ENCODE measurements at places on chromosomes 5 and 9.
A peak's percentile ranks its signal among the peaks of the same experiment; 100 is the strongest.

DNA sequence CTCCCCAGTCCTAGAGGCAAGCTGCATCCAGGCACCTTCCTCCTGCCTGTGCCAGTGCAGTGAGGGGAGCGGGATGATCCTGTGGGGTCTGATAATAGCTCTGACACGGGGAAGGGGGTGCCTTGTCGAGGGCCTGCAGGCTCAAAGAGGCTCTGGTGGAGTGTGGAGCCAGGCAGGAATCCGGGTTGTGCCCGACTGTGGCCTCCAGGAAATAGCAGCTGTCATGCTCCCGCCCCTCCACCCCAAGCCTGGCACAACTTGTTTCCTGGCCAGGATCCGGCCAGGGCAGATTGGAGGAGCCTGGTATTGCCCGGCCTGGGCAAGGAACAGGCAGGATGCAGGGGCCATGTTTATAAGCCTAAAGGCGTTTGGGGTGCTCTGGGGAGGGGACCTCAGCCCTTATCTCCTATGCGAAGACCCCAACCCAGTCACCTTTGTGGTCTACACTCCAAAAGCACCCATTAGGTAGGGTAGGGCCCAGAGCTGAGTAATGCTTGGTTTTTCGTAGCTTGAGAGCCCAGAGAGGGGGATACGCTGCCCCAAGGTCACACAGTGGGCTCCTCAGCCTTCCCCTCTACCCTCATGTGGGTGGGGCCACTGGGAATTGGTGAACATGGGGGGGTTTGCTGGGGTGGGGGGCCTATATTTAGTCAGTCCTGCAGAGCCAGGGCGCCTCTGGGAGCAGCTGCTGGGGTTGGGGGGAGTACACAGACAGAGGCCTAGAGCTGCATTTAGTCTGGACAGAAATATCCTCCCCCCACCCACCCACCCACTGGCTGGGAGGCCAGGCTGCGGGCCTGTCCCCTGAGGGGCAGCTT is 12.2 kb downstream of the CXXC5 start:
- no peak for DNase-seq

DNA sequence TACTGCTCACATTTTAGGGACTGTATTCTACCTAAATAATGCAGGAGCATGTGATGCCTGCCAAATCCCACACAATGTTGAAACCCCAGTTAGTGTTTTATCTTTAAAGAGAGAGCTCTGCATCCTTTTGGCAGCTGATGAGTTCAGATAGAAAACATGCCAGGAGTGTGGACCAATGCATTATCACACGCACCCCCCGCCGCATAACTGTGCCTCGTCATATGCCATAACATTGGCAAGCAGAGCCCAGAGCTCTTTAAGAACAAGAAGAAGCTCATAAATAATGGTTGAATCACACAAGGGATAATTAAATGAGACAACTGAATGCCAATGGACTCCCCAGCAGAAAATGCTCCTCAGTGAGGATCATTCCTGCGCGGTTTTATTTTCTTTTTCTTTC is 52.8 kb upstream of the RORB start:
- no peak for DNase-seq

- DNase-seq: peak; percentile 64
Observed at GRCh38 chr5:132420706-132421272, 51.3 kb downstream of the SLC22A5 start.

DNA sequence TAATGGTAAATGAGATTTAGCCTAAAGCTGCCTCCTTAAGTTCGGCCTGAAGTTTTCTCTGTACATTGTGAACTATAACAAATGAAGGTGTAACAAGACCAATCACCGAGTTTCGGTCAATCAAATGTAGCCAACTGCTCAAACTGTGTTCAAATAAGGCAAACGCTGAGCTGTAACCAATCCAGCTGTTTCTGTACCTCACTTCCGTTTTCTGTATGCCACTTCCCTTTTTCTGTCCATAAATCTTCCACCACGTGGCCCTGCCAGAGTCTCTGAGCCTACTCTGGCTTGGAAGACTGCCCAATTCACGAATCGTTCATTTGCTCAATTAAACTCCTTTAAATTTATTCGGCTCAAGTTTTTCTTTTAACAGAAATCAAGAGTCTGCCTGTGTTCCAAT is 193.5 kb upstream of the KLF9 start:
- DNase-seq: no peak

DNA sequence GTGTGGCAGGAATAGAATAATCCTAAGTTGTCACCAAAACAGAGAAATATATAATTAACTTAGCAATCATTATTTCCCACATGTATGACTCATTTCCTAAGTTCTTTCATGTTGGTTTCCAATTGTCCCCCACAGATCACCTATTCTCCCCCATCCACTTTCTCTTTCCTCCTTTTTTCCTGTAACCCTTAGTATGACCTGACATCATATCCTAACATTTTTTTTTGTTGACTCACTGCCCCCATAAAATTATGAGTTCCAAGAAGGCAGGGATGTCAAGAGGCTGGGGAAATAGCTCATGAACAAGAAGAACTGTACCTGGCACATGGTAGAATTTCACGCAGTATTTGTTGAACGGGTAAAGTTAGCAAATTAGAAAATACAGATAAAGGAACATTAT is 186.7 kb downstream of the DCP2 start:
- DNase-seq: no peak

GRCh38 chr9:107816561-107817021 is 327.0 kb upstream of the KLF4 start:
- DNase-seq: no peak

- DNase-seq: no peak
Observed at GRCh38 chr5:59328709-59329296, 564.7 kb downstream of the PDE4D start.

DNA sequence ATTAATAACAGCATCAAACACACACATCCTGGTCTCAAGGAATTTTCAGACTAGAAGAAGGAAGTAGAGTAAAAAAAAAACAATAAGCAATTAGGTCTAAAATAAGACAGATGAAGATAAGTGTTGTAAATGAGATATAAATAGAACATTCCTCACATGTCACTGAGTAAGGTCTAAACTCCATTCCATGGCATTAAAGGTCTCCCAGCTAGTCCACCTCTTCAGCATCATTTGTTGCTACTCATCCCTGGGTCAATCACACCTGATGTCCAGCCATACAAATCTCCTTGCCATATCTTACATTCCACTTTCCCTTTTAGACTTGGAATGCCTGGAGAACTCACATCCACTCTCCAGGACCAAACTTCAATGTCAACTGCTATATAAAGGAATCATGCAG is 214.1 kb upstream of the KLF4 start:
- no peak for DNase-seq

DNA sequence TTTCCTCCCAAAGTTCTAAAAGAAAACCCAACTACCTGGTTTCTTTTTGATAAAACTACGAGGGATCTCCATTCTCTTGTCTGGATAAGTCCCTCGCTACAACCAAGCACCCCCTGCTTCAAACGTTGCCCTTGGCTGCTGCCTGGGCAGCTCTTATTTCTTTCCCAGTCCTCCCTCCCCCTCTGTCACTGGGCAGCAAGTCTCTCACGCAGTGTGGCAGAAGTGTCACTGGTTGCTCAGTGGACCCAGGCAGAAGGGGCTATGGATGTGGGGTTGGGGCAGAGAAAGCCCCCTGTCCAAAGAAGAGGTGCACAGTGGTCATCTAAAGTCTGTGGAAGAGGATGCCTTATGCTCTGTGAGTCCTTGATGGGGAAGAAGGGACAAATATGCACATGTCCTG is 7.2 kb upstream of the SMIM32 start:
- no peak for DNase-seq

GRCh38 chr9:122988920-122989621 is 44.4 kb upstream of the GPR21 start:
- peak; percentile 53 for DNase-seq

DNA sequence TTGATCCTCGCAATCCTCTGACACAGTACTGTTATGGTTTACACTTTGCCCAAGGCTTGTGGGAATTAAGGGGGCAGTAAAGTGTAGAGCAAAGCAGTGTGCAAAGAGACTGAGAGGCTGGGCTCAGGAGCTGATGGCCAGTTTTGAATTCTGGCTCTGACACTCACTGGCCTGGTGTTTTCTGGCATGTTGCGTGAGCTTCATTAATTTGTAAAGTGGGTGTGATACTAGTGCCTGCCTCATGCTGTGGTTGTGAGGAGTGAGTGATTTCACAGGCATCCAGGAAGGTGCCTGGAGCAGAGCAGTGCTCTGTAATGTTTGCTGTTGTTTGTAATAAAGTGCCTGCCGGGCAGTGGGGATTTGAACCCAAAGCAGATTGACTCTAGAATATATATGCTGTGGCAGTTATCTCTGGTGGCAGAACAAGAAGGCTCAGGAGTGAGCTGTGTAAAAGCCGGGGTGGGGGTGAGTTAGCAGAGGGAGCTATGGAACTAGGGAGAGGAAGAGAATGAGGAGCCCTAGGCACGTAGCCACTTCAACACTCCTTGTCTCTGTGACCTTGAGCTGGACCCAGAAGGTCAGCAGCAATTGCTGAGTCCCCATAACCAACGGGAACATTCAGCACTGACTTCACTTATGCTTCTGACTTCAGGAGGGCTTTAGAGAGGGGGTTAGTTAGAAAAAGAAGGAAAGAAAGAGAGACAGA is 108.5 kb downstream of the DOCK2 start:
- no peak for DNase-seq

DNA sequence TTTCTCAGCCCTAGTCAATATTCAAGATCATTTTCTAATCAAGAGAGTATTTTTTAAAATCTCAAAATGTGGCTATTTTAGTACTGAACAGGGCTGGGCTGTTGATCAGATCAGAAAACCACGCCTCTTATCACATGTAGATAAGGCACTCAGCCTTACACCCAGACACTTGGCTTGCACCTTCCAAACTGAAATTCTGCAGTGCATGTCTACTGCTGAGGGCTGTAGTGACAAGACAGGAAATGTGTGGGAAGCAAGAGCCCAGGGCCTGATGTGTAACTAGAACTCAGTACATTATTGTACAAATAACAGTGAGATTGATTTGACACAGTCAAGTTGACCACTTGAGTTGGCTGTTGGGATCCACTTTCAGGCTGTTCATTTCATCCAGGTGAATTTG is 48.6 kb downstream of the UBE2QL1 start:
- peak; percentile 52 for DNase-seq

DNA sequence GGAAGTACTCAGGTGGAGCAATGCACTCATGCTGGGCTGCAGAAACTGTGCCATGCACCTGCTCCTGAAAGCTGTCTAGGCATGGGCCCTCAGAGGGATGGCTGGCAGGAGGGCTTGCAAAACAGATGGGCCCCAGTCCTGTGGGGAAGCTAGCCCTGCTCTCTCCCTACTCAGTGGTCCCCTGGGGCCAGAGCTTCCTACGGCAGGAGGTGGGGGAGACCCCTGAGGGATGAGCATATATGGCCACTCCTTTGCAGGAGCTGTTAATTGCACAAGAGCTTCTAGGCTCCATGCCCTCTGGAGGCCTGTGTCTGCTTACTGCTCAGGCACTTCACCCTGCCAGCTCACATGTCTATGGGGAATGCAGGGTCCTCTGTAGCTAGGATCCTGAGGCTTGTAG is 545.3 kb upstream of the PTPRD start:
- DNase-seq: no peak

- no peak for DNase-seq
Observed at GRCh38 chr9:131020862-131021261, 11.9 kb downstream of the LAMC3 start.

DNA sequence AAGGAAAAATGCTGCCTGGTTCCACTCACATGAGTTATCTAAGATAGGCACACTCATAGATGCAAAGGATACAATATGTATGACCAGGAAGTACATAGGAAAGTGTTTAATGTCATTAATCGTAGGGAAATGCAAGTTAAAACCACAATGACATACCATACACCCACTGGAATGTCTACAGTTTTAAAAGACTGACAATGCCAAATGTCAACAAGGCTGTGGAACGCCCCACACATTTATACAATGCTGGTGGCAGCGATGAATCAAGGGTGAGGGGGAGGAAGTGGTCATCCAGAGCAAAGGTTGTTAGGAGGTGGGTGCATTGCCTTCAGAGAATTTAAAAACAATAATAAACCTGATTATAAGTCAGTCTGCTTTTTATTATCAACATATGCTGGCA is 437.8 kb downstream of the ARHGEF28 start:
- no peak for DNase-seq

- no peak for DNase-seq
Observed at GRCh38 chr5:74465724-74466123, 174.8 kb downstream of the ENC1 start.

- DNase-seq: no peak
Observed at GRCh38 chr9:22740781-22741180, 294.2 kb downstream of the DMRTA1 start.

DNA sequence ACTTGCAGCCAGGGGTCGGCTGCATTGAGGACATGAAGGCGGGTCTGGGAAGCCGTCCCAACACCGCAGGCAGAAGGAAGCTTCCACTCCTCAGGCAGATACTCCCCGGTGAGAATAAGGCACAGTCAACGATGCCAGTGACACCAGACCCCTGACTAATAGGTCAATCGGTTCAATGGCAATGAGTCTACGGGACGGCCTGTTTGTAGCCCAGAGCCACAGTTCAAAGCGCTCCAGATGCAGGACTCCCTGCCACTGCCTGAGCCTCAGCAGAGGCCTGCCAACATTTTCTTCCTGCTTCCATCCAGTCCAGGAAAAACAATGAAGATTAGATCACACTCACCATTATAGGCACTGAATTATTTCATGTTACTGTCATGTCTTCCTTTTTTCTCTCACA is 84.5 kb upstream of the SIMC1 start:
- DNase-seq: no peak

- no peak for DNase-seq
Observed at GRCh38 chr5:59097116-59097515, 514.2 kb downstream of the RAB3C start.

DNA sequence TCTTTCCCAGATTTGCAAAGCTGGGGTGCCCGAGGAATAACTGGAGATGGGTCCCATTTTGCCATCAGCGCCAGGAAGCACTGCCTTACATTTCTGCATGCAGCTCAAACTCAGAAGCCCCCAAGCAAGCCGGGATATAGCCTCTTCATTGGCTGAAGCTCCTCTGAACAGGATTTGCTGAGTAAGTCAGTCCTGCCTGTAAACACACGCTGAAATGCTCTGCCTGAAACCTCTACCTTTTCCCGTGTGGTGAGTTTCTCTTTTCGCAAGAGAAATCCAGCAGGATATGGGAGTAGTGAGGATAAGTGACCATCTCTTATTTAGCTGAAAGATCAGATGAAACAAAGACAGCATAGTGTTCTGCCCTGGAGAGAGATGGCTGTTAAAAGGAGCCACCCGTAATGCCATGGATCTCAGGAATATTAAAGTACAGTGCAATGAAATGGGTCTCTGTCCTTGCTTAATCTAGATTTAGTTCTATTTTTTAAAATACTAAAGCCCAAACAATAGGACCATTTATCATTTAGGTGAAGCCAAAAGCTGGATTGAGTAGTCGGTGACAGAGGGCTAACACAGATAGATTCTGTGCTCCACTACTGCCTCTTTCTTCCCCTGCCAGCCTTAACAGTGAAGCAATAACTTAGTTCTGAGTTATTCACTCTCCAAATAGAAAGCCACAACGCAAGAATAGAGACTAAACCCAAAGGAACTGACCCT is 177.5 kb upstream of the PPP2R2B start:
- DNase-seq: no peak

GRCh38 chr5:83750749-83751148 is 30.1 kb upstream of the HAPLN1 start:
- DNase-seq: no peak

- DNase-seq: no peak
Observed at GRCh38 chr5:157864067-157864466, 5.1 kb upstream of the CLINT1 start.
